Stimulated activated CD8-positive, alpha-beta memory T cell treated with anti-CD3 and anti-CD28 coated beads, Interleukin-4, amount 100 ng/mL, for 1 hour (primary cell): ENCODE measurements at places on chromosomes 3 and 15.

DNA sequence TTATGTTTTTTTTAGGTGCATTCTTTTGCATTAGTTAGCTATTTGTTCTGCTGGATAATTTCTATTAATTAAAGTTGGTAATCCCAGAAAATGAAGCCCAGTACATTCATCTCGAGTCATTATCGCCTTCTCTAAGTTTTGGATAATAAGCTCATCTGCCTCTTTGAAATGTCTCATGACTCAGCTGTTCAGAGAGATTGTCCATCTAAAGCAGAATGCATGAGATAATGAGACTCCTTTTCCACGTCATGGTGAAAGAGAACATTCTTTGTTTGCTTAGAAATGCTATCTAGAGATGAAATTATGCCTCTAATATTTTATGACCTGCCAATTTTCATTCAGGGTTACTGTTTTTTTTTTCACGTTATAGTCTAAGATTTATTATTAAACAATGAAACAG, 374.7 kb upstream of the GOLIM4 start:
- no peak for DNase-seq

GRCh38 chr15:94709319-94709718, 478.0 kb downstream of the MCTP2 start:
- no peak for DNase-seq

GRCh38 chr3:122082357-122082756, 27.2 kb downstream of the CD86 start:
- DNase-seq: no peak

DNA sequence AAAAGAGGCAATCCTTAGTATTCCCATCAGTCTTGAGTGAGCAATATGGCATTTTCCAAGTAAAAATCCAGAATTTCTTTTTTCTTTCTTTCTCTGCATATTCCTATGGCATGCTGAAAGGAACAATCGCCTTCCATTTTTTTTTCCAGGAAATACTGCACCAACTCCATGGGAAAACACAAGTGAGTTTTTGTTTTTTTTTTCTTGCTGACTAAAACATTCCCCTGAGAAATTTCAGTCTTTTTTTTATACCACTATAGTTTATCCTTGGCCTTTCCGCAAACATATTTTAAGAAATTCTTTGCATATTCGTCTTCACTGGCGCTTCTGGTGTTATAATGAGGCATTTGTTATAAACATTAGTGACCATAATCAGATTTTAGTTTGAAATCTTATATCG, 429.6 kb upstream of the MDFIC2 start:
- no peak for DNase-seq

- no peak for DNase-seq
These were observed 196.8 kb downstream of the PLCL2 start for GRCh38 chr3:17081520-17081919.

- DNase-seq: no peak
These were observed 60.7 kb downstream of the IMPG2 start for GRCh38 chr3:101259485-101260341.

DNA sequence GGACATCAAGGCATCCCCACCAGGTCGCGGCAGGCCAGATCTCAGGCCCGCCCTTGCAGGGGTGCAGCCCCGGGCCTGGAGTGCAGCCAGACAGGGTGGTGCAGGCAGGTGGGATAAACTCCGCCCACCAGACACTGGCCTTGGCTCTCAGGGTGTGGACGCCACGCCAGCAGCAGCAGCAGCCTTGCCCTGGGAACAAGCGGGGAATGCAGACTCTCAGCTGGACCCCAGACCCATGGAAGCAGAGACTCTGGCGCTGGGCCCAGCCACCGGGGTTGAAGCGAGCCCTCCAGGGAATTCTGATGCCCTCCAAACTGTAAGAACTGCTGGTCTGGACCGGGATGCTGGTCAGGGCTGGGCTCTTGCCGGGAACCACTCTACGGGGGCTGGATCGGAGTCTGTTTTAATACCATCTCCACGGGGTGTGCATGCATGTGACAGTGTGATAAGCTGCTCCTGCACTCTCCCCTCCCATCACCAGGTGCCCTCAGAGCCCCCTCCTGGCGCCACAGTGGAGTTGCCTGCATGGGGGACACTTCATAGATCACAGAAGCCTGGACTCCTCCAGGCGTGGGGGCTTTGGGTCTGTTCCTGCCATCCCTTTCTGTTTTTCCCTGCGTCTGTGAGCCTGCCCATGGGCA, 142.7 kb downstream of the NSMCE3 start:
- DNase-seq: no peak

- peak; percentile 39 for DNase-seq
These were observed 553 bp downstream of the TMEM43 start for GRCh38 chr3:14125193-14126016.

DNA sequence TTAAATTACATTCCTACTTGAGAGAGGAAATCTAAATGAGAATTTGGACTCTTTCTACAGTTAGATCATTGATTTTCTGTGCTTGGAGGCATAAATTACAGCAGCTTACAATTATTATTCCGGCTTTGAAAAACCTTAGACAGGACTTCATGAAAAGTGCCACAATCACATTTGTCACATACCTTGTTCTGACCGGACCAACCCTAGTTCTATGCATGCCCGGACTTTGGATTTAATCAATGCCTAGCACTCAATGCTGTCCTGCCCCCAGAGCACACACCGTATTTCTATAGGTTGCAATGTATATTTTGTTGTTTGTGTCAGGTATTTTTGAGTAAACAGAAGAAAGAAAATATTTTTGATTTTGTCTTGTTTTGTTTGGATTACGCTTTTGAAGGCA, 424.7 kb upstream of the PDZRN3 start:
- DNase-seq: no peak

DNA sequence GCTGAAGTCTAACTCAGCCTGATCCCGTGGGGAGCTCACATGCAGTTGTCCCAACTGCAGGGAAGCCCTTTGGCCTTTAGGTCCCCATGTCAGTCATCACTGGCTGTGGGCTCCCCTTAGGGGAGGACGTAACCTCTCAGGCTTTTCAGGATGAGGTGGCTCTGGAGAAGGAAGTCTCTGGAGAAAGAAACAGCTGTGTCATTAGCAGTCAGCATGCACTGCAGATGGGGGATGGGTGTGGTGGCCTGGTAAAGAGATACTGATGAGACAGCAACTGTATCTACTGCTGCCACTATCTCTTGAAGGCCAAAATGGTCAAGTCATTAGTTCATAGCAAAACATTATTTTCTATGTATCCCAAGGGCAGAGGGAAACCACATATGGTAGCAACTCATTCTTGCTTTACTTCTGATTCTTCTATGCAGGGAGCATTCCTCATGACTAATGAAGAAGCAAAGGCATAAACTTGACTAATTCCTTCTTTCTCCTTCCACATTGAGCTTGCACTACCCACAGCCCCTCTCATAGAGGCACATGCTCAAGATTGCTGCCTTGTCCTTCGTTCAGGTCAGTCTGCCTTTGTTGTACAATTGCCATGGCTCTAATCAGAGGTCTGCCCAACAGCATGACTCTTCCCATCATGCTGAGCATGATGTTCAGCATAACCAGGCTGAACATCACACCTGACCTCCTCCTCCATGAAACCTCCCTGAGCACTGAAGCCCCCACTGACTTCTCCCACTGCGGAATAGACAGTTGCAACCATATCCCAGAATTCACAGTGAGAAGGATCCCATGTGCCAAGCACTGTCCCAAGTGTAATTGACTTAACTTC, 47.8 kb upstream of the TMEM158 start:
- no peak for DNase-seq

- no peak for DNase-seq
These were observed 12.9 kb downstream of the B3GNT5 start for GRCh38 chr3:183265834-183266417.
